CD8-positive, alpha-beta T cell (primary cell): ENCODE measurements at places on chromosomes 1 and 21.

- DNase-seq: no peak
Measured at GRCh38 chr21:25858325-25858724, 123.6 kb downstream of the GABPA start.

GRCh38 chr1:53579221-53580008 lies 120.2 kb downstream of the DMRTB1 start:
- no peak for DNase-seq

GRCh38 chr1:17075470-17076255 lies 21.8 kb upstream of the SDHB start:
- DNase-seq: no peak

- no peak for DNase-seq
Measured at GRCh38 chr1:3978990-3979325, 78.9 kb upstream of the C1orf174 start.

DNA sequence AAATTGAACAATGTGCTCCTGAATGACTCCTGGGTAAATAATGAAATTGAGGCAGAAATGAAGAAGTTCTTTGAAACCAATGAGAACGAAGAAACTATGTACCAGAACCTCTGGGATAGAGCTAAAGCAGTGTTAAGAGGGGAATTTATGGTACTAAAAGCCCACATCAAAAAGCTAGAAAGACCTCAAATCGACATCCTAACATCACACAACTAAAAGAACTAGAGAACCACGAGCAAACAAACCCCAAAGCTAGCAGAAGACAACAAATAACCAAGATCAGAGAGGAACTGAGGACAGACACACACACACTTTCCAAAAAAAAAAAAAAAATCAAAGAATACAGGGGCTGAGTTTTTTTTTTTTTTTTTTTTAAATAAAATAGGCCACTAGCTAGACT lies 564.2 kb downstream of the SMYD3 start:
- peak; percentile 47 for DNase-seq

DNA sequence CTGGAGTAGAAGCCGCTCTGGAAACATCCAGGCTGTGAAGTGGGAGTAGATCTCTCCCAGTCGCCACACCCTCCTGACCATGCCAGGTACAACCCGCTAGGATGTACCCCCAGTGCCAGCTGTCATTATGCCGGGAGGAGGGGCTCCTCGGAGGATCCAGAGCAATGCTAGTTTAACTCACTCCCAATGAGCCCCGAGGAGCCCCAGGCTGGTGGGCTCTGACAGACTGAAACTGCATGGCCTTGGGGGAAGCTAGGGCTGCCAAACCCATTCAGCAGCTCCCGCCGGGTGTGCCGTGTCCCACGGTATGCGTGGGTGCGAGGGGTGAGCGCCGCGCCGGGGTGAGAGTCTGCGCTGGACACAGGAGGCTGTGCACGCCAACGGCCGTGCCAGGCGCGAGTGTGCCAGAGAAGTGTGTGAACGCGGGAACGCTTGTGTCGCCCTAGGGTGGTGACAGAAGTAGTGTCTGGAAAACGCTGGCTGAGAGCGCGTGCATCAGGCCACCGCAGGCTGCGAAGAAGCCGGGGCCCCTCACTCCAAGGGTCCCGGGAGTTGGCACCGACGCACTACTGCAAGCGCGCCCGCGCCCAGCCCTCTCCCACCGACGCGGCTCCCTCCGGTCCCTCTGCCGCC lies 177.1 kb upstream of the EDN2 start:
- no peak for DNase-seq

DNA sequence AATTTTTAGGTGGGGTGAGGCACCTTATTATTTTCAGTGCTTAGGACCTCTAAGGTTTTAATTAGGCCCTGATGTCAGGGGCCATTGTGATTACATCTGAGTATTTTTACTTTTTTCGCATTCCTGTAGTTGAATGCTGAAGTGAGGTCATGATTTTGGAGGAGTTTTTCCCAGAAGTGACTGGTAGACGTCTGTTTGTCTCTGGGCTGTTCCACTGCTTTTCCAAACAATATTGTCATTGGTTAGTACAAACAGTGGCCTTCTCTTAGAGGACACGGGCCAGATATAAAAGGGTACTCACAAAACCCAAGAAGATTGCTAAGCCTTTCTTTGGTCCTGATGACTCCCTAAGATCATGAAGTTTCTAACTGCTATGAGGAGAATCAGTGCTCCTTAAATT lies 7.6 kb upstream of the RASAL2 start:
- no peak for DNase-seq

GRCh38 chr1:54403808-54404261 lies 2.4 kb downstream of the SSBP3 start:
- no peak for DNase-seq

- DNase-seq: no peak
Measured at GRCh38 chr1:31084782-31085569, 19.5 kb upstream of the PUM1 start.

GRCh38 chr21:43873673-43874072 lies 8.7 kb downstream of the AGPAT3 start:
- no peak for DNase-seq
